ENCODE measurements at places on chromosomes 7 and 10.

DNA sequence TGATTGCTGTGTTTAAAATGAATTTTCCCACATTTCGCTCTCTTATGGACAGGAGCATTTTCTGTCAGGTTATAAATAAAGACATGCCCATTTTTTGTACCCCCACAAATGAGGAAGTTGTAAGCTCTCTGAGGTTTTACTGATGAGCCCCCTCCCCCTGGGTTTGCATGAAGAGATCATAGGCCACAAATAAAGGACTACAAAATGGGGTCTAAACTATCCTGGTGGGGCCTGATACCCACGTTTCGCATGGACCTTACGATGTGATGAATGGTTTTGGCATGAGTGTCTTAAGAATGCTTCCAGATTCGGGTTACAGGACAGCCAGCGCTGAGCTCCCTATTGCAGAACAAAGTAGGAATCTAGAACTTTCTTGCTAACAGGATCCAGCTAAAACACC, 5.8 kb downstream of the IKZF1 start:
- DNase-seq: no peak

DNA sequence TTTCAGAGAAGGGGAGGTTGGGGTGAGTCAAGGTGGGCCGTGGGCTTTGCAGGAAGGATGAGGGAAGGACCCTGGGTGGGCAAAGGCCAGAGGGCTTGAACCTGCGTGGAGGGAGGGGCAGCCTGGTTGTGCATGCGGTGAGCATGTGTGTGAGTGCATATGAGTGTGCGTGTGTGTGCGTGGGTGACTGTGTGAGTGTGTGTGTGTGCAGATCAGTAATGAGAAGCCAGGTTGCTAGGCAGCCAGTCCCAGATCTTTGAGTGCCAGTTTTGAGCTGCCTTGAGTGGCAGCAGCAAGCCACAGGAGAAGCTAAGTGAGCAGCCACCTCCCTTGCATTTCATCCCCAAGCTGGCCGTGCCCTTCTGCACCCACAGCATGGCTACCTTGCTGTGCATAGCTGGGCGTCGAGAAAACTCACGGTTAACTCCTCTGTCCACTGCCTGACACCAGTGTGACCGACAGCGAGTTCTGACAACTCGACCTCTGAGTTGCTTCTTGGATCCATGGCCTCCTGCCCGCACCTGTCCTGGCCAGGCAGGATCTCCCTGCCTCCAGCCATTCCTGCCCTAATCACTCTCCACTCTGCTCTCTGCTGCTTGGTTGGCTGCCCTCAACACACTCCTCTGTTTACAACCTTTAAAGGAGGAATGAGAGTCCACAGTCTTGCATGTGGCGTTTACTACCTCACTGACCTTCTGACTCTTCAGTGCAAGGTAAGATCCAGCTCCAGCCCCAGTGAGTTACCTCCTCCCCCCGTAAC, 775.4 kb downstream of the TYW1 start:
- no peak for DNase-seq

GRCh38 chr7:157674715-157675426, 338.1 kb downstream of the DNAJB6 start:
- no peak for DNase-seq

GRCh38 chr10:36089790-36090440, 447.8 kb upstream of the FZD8 start:
- no peak for DNase-seq

GRCh38 chr10:14926061-14926470, 27.8 kb downstream of the DCLRE1C start:
- DNase-seq: no peak

DNA sequence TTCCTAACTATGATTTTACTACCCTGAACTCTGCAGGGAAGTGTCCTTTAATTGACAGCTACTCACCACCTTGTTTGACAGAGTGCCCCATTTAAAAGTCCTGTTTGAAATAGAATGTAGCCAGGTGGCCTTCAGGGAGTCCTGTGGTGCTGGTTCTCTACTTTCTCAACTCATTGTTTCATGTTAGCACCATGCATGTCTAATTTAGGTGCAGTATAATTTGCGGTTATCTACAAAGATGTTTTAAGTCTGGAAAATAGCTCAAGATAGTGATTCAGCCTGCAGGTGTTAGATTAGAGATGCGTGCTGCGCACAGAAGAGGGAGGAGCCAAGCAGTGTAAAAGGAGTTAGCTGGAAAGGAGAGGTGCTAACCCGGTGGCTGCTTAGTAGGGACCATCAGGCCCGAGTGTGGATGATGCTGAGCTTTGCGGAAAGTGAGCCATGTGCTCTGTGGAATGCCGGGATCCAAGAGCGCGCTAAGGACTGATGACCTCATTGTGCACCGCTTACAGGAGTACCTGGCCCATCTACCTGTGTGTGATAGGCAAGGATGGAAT, 1.2 kb downstream of the CCM2 start:
- DNase-seq: no peak

GRCh38 chr7:32347244-32347828, 142.8 kb downstream of the LSM5 start:
- no peak for DNase-seq

- DNase-seq: no peak
These were observed 71.0 kb upstream of the GTF2I start for GRCh38 chr7:74586258-74587175.

GRCh38 chr7:26101361-26102151, 50.4 kb upstream of the NFE2L3 start:
- DNase-seq: no peak

DNA sequence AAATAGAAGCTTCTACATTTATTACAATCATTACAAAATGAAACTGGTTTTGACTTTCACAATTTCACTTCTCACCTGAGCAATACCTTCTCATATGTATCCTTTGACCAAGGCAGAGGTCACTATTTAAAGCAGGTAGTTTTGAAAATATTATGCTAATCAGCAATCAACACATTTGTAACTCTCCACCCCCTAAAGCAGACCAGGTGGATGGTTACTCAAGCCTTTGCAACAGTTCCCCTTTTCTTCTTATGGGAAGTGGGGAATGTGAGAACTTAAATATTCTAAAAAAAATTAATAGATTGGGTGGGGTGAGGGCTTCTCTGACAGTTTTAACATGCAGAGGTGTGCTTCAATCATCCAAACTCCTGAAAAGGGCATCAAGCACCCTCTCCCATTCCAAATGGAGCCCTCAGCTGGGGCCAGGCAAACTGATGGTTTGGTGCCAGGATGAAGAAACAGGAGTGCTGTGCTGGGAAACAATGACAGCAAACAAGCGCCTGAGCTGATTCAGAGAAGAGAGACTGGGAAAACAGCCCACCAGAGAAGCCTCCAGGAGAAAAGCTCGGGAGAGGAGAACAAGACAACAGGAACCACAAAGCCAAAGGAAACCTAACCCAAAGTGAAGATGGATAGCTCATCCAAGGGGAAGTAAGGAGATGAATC, 17.1 kb downstream of the RAPGEF5 start:
- no peak for DNase-seq

GRCh38 chr10:49278497-49278981, 20.4 kb upstream of the C10orf71 start:
- DNase-seq: no peak

GRCh38 chr10:100382553-100382952, 35.5 kb downstream of the SCD start:
- no peak for DNase-seq

DNA sequence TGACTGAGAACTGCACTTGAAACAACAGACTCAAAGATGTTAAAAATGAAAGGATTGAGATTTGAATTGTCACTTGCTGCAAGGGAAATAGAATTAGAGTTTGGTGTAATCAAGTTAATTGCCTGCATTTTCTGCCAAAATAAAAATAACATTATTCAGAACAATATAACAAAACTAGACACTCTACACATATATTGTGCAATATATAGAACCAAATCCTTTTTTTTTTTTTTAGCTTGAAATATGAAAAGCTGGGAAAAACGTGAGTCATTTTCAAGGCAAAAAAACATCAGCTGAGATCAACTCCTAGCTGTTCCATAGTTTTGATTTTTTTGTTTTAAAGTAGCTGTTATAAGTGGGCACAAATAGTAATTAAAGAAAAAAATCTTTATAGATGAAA, 561.5 kb downstream of the DNAJB9 start:
- no peak for DNase-seq

DNA sequence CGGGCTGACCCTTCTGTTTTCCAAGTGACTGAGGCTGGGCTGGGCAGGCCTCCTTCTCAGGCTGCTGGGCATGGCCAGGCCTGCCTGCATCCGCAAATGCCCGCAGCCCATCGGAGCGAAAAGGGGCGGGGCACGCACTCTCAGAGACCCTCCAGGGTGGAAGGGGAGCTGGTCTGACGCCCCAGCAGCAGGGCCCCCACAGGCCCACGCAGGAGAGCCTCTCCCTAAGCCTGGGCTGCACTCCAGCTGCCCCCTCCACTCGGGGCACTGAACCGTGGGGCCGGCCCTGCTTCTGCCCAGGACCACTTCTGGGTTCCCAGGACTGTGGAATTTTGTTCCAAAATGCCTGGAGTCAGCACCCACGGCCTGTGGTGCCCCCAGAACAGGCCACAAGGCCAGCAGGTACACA, 9.3 kb downstream of the ADAP1 start:
- DNase-seq: no peak

DNA sequence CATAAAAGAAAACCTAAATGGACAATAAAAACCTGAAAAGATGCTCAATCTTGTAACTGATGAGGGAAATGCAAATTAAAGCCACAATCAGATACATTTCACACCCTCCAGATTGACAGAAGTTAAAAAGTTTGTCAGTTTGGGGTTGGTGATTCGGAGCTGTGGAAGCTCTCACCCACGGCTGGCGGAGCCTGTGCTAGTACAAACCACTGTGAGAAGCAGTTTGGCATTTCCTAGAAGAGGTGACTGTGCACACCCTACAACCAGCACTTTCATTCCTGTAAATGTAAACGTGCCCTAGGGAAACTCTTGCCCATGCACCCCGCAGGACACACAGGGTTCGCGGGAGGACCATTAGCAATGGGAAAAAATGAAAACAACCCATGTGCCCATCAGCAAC, 114.1 kb downstream of the BMS1 start:
- no peak for DNase-seq

DNA sequence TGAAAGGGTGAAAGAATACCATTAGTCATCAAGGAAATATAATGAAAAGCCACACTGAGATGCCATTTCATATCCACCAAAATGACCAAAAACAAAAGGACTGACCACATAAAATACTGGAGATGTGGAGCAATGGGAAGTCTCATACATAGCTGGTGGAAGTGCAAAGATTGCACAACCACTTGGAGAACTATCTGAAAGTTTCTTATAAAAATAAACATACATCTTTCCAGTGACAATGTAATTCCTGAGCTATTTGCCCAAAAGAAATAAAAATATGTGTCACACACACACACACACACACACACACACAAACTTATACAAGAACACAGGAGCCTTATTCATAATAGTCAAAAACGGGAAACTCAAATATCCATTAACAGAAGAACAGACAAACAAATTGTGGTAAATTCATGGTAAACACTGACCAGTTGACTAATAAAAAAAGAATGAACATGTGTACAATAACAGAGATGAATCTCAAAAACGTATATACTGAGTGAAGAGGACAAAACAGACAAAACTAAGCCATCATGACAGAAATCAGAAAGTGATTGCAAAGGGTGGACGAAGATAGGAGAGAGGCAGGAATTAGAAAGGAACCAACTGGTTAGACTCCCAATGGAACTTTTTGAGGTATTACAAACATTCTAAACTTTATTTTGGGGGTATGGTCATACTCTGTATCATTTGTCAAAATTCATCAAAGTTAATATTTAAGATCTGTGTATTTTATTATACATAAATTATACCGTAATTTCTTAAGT, 21.5 kb downstream of the WASL start:
- no peak for DNase-seq

- no peak for DNase-seq
These were observed 122.7 kb upstream of the TMEM72 start for GRCh38 chr10:44788147-44789129.

GRCh38 chr10:85609509-85609908, 757.1 kb downstream of the GRID1 start:
- no peak for DNase-seq
